ENCODE measurements at places on chromosomes 1 and 21.
A peak's percentile ranks its signal among the peaks of the same experiment; 100 is the strongest.

DNA sequence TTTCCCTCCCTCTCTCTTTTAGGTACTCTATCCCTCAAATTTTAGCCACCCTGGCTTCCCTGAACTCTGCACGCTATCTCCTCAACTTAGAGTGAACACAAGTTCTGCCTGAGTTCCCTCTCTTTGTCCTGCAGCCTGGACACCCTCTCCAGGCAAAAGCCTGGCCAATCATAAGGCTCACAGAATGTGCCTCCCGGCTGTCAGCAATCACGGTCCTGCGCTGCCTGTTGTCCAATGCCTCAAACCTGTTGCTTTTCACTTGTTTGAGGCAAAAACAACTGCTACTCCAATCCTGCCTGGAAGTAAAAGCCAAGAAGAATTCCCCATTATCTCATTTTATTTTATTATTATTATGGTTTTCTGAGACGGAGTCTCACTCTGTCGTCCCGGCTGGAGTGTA is 66.1 kb downstream of the LGR6 start:
- DNase-seq, result no peak

DNA sequence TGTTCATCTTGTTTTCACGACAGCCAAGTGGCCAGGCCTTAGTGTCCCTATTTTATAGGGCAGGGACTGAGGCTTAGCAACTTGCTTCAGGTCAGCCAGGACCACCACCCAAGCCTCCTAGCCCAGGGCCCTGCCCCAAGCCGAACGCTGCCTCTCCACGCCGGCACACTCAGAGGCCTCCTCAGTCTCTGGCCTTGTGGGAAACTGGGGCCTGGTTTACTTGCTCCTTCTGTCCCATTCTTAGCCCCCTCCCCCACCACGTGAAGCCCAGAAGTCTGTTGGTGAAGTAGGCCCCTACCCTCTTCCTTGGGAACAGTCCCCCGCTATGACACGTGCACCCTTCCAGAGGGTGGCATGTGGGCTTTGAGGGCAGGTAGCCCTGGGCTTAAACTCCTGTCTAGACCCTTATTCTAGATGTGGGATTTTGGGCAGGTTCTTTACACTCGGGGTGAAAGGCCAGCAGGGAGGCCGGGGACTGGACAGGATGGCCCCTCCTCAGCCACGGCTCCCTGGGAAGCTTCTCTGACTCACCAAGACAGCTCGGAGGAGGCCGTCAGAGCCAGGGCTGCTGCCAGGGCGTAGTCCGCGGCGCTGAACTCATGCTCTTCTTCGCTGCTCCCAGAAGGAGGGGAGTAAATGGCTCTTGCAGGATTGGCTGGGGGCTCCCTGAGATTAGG is 4.3 kb downstream of the MYOM3 start:
- DNase-seq, result no peak

GRCh38 chr1:212625781-212626450 is 17.4 kb downstream of the ATF3 start:
- no peak for DNase-seq

GRCh38 chr1:154998818-154999570 is 3.6 kb upstream of the ZBTB7B start:
- peak; percentile 81 for DNase-seq

- DNase-seq, result no peak
These were observed 323.4 kb downstream of the LTN1 start for GRCh38 chr21:28669321-28669720.

DNA sequence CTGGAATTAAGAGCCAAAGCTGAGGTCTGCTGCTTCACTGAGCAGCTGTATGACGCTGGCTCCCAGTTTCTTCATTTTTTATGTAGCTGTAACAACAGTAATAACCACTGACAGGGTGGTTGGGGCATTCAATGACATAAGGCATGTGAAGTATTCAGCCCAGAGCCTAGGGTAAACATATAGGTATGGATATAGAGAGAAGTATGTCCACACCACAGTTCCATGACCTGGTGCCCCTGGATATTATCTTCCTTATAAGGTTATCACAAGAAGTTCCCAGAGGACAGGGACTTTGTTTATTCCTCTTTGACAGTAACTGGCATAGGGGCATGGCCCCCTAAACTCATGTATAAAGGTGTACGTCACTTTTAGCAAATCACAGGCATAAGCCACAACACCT is 14.7 kb downstream of the RAB42 start:
- DNase-seq, result no peak

DNA sequence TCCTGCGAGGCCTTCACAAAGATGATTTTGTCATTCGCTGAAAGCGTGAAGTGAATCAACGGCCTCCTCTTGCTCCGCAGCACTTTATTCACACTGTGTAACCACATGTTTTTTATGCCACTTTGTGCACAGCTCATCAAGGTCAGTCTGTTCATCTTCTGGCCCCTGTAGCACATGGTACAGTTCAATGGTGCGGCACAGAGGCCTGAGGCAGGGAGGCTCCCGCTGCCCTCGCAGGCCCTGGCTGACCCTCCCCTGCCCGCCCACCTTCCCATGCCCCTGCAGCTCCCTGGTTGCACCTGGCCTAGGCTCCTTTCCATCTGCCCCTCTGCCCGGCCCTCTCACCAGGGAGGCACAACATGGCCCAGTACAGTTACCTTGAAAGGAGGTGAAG is 87.5 kb downstream of the CD247 start:
- DNase-seq, result no peak

GRCh38 chr21:39669485-39669884 is 56.7 kb downstream of the B3GALT5 start:
- DNase-seq, result no peak

GRCh38 chr1:227797144-227797543 is 18.3 kb upstream of the PRSS38 start:
- no peak for DNase-seq

DNA sequence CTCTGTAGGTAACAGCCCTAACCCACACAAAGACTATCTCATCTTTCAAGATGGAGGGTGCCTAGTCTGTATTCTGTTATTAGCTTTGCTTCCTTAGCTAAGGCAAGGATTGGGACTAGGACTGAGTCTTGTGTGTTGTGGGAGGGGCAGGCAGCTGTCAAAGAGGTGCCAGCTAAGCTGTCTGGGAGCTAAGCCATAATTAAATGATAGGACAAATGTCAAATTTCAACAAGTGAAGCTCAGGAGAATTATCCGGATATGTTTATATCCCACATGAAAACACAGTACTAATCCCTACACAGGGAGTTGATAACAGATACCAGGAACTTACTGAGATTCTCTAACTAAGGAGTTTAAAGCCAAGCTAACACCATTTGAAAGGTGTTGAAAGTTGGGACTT is 70.5 kb upstream of the NGF start:
- DNase-seq, result no peak
